ENCODE measurements at places on chromosomes 1 and 21. TPM values are rescaled to one million over a fixed set of nuclear protein-coding genes. Genes with fewer than 3 reads are reported as not detected.

GRCh38 chr1:14413819-14414490 lies 184.5 kb upstream of the KAZN start:
- no peak for DNase-seq
- no peaks in the 10 kb centered on the region for H3K4me1 ChIP-seq
- H3K36me3 ChIP-seq = no peaks in the 10 kb centered on the region
- no peak overlapping the region for H3K4me3 ChIP-seq
- H3K27me3 ChIP-seq = no peaks in the 10 kb centered on the region

SYT11 gene
- total RNA-seq = 1.0 TPM

- H3K27me3 ChIP-seq = no peaks in the 10 kb centered on the region
- peak; percentile 17 for DNase-seq
- no peaks in the 10 kb centered on the region for H3K36me3 ChIP-seq
- H3K4me3 ChIP-seq = no peak overlapping the region
Measured at GRCh38 chr1:34825455-34826091, 32.8 kb downstream of the GJA4 start.

DNA sequence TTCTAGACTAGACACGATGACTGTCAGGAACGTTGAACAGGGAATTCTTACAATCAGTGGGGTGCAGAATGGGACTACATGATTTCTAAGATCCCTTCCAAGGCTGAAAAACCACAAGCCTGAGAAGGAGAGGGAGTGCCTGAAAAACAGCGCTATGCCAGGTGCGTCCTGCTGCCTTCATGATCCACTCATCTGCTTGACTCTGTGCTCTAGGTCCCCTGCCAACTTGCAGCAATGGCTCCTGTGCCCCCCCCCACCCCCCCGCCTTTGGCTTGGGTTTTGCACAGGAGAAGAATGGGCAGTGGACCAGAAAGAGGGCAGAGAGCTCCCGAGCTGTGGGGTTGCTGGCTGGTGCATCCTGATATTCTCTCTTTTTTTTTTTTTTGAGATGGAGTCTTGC lies 5.9 kb downstream of the SLC2A7 start:
- H3K36me3 ChIP-seq = no peaks in the 10 kb centered on the region
- H3K27me3 ChIP-seq = no peaks in the 10 kb centered on the region
- H3K4me1 ChIP-seq = no peaks in the 10 kb centered on the region
- DNase-seq = no peak

GRCh38 chr1:175209493-175209921 lies 16.9 kb upstream of the KIAA0040 start:
- no peak overlapping the region for H3K27ac ChIP-seq
- H3K27me3 ChIP-seq = no peaks in the 10 kb centered on the region
- H3K4me3 ChIP-seq = no peak overlapping the region
- no peak for DNase-seq
- H3K36me3 ChIP-seq = no peaks in the 10 kb centered on the region
- H3K4me1 ChIP-seq = peaks cover 14% of the 10 kb centered on the region

GRCh38 chr1:184664042-184664660 lies 90.5 kb downstream of the EDEM3 start:
- H3K4me1 ChIP-seq = peaks cover 11% of the 10 kb centered on the region
- no peaks in the 10 kb centered on the region for H3K36me3 ChIP-seq
- no peak overlapping the region for H3K27ac ChIP-seq
- peak; percentile 85 for DNase-seq
- H3K27me3 ChIP-seq = no peaks in the 10 kb centered on the region
- H3K4me3 ChIP-seq = peak overlapping the region; percentile 76

- H3K27ac ChIP-seq = no peak overlapping the region
- H3K27me3 ChIP-seq = no peaks in the 10 kb centered on the region
- H3K36me3 ChIP-seq = no peaks in the 10 kb centered on the region
- DNase-seq = no peak
Measured at GRCh38 chr1:192382758-192383157, 66.0 kb downstream of the RGS21 start.

AMY2A gene
- not detected for total RNA-seq
